Nucleus accumbens (tissue), 56 donors: ENCODE measurements at places on chromosomes 1 and 21.

DNA sequence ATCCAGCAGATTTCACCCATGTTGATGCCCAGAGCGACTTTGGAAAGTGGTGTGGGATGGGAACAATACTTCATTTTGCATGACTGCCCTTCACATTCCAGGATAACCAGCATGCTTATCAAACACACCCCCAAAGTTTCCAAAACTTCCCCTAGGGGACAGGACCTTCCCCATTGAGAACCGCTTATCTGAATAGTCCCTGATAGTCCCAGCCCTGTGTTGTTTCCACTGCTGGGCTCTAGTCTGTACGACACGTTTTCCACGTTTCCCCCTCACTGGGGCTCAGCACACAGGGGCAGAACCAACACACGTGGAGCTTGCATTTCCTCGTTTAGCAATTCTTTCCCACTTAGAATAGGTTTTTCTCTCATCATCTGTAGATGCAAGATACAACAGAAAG, 61.0 kb downstream of the BACE2 start:
- DNase-seq: no peak

DNA sequence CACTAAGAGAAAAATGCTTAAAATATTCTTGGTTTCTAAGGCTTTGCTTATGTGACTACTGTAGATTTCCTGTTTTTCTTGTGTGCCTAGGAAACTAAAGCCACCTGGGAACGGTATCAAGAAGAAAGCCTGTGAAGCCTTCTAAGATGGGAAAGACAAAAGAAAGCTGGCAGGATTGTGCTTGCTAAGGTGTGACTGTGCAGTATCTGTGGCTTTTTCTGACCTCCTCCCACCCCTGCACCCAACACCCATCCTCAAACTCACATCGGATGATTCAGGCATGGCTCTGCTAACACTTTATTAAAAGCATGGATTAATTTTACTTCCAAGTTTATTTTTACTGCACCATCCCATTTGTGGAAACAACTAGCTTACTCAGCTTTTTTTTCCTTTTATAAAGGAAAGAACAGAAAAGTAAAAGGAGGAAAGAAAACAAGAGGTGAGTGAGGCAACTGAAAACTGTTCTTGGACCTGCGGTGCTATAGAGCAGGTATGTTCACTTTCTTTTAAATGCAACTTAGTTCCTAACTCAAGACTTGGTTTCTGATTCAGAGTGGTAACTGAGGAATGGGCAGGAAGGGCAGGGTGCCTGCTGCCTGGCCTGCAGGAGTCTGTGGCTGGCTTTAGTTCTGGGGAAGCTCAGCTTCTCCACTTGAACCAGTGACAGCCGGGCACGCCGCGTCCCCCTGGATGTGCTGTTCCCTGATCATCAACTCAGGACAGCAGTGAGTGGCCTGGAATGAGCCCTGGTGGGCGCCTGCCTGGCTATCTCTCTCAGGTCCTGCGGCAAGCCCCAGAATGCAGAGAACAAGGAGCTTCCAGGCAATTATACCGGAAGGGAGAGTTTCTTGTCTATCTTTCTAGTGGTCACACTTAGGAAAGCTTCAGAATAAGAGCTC, at the start of gene GBP6:
GBP6 (plus strand) TSS at position 422 of the 899 bp plus-strand sequence. CDS start 4,493 bp downstream, outside the sequence.
- no peak for DNase-seq

DNA sequence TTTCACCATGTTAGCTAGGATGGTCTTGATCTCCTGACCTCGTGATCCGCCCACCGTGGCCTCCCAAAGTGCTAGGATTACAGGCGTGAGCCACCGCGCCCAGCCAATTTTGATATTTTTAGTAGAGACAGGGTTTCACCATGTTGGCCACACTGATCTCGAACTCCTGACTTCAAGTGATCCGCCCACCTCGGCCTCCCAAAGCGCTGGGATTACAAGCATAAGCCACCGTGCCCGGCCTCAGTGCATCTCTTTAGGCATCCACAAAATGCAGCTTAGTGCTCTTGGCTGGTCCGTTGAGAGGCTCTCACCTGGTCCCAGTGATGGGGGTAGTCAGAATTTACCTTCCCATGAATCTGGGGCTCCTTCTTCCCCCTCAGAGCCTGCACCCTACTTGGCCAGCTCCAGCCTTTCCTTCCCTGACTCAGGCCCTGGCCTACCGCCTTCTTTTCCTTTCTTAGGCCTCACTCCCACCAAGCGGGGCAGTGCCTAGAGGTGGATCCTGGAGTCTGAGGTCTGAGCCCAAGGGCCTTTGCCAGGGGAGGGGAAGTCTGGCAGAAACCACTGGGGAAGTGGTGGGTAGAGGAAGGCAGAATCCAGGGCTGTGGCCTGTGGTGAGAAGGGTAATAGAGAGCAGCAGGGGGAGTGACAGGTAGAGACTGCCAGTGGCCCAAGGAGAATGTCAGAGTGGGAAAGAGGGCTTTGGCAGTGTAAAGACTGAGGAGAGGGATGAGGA, 3.7 kb downstream of the LENEP start:
- no peak for DNase-seq

DNA sequence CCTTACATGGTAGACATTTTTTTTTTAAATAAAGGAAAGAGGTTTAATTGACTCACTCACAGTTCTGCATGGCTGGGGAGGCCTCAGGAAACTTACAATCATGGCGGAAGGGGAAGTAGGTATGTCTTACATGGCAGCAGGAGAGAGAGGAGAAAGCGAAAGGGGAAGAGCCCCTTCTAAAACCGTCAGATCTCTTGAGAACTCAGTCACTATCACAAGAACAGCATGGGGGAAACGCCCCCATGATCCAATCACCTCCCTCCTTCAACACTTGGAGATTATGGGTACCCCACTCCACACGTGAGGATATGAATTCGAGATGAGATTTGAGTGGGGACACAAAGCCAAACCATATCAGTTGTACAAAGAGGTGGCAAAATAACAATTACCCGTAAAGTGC, 301.7 kb downstream of the GRIK1 start:
- DNase-seq: no peak
